ENCODE measurements at places on chromosomes 11 and 22.

DNA sequence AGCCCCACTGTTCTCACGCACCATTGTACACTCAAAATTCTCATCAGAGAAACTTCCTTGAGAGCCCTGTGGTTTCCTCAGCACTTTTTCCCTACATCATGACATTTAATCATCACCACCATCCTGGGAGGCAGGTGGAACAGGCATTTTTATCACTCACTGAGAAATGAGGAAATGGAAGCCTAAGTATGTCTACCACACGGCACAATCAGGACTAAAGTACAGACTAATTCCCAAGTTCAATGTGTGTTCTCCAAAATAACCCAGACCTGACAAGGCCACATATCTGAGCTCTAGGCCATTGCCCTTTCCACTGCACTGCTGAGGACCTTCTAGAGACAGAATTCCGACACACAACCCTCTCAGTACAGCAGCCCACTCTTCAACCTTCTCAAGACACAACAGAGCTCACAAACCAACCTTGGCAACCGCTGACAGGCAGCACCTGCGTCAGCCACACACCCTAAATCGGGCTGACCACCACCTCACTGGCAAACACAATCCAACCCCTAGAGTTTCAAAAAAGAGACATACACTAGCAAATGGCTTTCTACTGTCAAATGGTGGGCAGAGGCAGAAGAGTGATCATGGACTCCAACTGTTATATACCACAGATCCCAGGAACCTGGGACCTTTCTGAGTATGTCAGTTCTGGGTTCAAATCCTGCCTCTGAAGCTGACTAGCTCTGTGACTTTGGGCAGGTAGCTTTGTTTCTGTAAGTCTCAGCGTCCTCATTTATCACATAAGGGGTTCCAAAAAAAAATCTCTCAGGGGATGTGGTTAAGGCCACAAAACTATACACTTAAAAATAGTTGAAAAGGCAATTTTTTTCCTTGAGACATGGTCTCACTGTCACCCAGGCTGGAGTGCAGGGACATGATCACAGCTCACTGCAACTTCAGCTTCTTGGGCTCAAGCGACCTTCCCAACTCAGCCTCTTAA is 16.3 kb downstream of the SMCO4 start:
- no peak for DNase-seq

DNA sequence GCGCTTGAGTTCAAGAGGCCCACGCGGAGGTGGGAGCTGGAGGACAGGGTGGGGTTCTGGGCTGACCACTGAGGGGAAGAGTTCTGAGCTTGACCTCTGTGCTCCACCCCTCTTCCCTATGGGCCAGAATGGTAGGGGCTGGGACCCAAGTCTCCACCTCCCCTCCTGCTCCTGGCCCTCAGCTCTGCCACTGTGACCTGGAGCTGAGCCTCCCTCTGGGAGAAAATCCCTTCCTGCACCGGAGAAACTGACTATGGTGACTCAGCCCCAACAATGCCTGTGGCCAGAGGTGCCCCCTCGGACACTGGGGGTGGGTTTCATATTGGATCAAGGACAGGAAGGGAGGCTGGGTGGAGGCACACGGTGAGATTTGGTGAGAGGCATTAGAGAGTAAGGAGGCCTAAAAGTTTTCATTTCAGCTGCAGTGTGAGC is 23.0 kb downstream of the RELT start:
- DNase-seq, result no peak

DNA sequence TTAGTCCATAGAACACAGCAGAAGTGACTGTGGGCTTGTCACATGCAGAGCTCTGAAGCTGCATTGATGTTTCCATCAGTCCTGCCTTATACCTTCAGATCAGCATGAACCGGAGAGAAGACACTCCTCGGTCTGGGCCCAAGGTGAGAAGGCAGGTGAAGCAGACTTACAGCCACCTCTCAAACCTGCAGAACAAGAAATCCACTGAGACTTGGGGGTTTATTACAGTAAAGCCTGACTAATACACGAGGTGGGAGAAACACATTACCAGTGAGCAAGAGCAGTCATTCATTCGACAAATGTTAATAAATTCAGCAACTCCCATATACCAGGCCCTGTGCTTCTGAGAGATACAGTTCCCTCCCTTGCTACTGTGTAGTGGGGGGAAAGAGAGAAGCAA is 279.0 kb downstream of the DDX10 start:
- DNase-seq, result no peak

DNA sequence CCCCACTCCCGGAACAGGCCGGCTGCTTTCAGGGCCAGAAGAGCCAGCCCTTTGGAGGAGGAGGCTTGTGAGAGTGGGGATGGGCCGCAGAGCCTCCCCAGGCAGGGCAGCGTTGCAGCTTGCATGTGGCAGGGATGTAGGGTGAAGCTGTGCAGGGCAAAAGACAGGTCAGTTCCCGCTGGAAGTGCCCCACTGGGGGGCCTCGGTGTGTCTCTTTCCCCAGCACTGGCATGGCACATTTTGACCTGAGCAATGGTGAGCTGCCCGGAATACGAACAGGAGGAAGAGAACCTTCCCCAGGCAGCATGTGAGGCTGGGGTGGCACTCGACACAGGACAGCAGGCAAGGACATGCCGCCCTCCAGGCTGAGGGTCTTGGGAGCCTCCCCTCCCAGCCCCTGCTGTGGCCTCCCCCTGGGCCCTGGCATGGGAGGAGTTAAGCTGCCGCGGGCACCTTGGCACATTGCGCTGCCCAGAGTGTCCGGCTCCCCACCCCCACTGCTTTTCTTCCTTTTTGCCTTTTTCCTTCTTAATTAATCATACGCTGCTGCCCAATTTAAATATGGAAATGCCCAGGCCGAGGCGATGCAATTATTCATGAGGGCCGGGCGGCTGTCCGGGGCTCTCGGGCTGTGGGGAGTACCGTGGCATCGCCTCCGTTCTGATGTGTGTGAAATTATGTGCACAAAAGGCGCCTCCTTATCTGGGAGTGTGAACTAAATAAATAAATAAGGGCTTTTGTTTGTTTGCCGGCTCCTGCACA is 76.0 kb upstream of the WNT7B start:
- DNase-seq, result no peak

- DNase-seq, result no peak
Observed at GRCh38 chr11:65778431-65778900, 2.3 kb downstream of the AP5B1 start.

DNA sequence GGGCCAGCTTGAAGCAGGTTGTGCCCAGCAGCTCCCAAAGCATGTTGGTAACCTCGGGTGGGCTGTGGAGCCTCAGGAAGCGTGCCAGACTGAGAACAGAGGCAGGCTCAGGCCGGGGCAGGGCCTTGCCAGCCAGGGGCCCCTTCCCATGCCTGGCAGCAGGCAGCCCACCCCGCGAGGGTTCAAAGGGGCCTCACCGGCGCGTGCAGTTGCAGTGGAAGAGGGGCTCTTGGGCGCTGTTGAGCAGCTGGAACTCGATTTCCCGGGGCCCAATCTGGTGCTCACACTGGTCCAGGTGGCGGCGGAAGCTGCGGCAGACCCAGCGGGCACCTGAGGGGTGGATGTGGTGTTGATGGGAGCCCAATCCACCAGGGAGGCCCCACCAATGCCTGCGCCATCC is 3.6 kb downstream of the PLA2G3 start:
- DNase-seq, result no peak

DNA sequence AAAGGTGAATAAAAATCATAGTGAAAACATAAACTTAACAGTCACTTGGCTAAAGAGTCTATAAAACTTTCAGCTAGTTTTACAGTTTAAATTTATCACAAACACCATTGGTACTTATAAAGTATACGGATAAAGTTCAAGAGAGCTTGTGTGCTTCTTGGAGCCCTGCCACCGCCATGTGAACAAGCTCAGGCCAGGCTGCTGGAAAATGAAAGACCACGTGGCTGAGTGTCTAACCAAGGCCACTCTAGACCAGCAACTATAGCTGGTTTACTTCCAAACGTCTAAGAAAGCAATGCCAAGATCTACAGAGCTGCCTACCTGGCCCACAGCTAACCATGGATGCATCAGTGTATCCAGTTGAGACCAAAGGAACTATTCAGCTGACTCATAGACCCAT is 66.3 kb upstream of the API5 start:
- no peak for DNase-seq

- DNase-seq, result peak; percentile 24
Observed at GRCh38 chr11:126007238-126007637, 55.4 kb downstream of the CDON start.

DNA sequence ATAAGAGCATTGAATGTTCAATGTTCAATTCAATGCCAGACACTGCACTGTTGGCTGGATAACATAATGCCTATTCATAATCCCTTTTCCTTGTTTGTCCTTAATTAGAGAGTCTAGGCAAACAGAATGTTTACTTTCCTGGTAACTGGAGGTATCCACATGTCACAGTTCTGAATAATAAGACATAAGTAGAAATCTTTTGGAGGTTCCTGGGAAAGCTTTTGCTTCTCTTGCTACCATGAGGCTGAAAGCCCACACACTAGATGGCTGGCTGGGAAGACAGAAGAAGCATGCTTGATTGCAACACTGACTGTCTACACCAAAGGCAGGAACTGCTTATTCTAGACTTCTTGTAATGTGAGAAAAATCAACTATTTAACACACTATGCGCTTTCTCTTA is 79.5 kb downstream of the GAB2 start:
- DNase-seq, result no peak

GRCh38 chr11:19907008-19907579 is 194.5 kb downstream of the NAV2 start:
- no peak for DNase-seq

DNA sequence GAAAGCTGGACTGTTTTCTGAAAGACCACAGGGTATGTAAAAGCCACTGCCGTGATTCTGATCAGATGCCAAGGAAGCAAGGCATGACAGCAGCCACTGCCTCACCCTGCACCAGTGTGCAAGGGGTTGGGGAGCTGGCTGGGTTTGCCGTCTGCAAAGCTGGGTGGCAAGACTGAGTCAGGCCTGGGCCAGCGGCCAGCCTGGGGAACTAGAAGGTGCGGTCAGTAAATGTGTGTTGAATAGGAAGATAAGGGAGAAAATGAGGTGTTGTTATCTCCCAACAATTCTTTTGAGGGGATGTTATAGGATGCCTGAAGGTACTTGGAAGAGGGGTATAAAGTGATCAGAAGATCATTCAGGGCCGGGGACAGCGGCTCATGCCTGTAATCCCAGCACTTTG is 8.0 kb downstream of the VSTM5 start:
- no peak for DNase-seq

All from GM04504 (cell line).